ENCODE measurements at places on chromosomes 3 and 15.

- DNase-seq = no peak
Observed at GRCh38 chr3:68878322-68878721, 54.0 kb downstream of the TAFA4 start.

GRCh38 chr15:98446083-98446482 lies 202.3 kb upstream of the IGF1R start:
- no peak for DNase-seq

- no peak for DNase-seq
Observed at GRCh38 chr3:127456471-127457093, 134.0 kb downstream of the TPRA1 start.

GRCh38 chr3:198017090-198017489 lies 57.1 kb downstream of the LMLN start:
- DNase-seq = no peak

GRCh38 chr15:40891810-40892446 lies 2.3 kb upstream of the VPS18 start:
- no peak for DNase-seq

DNA sequence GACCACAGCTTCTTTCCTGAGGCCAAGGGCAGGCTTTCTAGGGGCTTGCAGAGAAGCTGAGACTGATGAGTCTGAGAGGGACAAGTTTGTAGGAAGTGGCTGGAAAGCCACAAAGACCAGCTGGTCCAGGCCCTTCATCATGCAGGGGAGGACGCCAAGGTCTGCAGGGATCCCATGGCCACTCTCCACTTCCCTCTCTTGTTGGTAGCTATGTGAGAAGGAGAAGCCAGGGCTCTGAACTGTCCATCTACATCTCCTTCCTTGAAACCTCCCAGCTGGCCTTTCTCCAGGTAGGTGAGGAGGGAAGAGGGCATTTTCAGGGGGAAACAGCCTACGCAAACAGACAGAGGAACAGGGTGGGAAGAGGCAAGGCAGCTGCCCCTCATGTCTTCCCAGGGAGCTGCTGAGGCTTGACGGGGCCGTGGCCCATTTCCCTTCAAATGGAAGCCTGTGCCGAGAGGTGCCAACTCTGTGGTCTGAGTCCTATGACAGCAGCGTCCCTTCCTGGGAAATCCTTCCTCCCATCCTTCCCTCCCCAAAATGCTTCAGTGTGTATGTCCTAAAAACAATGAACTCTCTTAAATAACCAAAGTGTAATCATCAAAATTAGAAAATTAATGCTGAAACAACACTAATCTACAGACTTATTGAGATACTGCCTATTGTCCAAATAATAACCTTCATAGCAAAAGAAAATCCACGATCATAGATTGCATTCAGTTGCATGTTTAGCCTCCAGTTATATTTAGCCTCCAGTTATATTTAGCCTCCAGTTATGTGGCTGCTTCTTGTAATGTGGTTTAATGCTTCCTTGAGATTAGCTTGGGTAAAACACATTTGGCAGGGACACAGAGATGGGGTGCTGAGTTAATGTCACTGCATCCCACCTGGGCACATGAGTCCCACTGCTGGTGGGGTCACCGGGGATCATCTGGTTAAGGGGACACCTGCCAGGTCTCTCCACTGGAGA lies 36.0 kb downstream of the GNB5 start:
- DNase-seq = no peak

GRCh38 chr15:39391230-39391629 lies 189.6 kb upstream of the THBS1 start:
- DNase-seq = no peak

DNA sequence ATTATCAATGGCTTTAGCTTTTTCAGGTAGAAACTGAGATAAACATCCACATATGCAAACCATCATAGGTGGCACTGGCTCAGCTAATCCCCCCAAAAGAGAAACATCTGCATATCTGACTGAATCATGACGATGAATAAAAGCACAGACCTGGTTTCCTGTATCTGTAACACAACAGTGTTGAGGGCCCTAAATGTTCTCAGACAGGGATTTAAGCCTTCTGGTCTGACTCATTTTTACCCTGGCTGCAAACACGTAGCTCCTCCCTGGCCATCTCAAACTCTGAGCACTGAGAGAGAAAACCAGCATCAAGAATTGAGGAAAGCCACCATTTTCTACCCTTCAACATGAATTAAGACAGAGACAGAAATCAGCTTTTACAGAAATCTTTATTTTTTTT lies 35.2 kb downstream of the GLB1 start:
- no peak for DNase-seq

- DNase-seq = no peak
Observed at GRCh38 chr3:41683666-41684350, 278.1 kb downstream of the ULK4 start.

- DNase-seq = peak; percentile 32
Observed at GRCh38 chr3:184229394-184230080, at the start of gene VWA5B2. Gene VWA5B2 (plus strand): TSS chr3:184229585. CDS start chr3:184230529, 944 bp downstream.

DNA sequence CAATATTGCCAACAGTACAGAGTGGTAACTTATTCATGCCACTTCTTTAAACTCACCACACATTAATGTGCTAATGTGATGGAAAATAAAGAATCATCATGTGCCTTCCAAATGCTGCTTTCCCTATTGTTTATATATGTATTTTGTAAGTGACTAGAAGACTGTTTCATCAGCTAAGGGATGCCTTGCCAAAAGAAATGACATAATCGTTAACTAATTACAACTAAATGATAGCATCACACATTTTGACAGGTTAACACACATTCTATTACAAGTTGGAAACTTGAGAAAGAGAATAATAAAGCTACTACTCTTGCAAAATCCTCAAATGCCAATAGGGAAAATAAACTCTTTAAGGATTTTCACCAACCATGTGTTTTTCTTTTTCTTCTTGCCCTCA lies 329.9 kb upstream of the AGTR1 start:
- no peak for DNase-seq

DNA sequence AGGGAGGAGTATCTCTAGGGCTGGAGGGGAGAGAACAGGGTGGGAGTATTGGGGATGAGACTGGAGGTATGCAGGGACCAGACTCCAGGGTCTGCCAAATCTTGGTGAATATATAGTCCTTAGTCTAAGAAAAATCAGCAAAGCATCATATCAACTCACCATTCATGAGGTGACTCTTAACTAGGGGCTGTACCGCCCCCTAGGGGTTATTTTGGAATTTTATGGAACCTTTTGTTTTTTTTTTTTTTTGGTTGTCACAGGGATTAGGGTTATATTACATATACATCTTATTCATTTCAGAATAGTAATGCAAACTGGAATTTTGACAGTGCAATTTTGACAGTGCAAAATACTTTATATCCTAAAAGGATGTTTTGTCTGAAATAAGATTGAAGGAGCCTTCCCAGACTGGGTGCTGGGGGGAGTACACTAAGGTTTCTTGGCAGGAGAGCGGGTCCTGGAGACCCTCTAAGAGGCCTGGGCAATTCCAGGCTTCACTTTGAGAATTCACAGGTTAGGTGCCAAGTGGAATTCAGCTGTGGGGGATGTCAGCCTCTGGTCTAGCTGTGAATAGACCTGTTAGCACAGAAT lies 7.5 kb downstream of the CMTM7 start:
- peak; percentile 41 for DNase-seq

GRCh38 chr3:121958801-121959200 lies 63.2 kb downstream of the ILDR1 start:
- DNase-seq = no peak

DNA sequence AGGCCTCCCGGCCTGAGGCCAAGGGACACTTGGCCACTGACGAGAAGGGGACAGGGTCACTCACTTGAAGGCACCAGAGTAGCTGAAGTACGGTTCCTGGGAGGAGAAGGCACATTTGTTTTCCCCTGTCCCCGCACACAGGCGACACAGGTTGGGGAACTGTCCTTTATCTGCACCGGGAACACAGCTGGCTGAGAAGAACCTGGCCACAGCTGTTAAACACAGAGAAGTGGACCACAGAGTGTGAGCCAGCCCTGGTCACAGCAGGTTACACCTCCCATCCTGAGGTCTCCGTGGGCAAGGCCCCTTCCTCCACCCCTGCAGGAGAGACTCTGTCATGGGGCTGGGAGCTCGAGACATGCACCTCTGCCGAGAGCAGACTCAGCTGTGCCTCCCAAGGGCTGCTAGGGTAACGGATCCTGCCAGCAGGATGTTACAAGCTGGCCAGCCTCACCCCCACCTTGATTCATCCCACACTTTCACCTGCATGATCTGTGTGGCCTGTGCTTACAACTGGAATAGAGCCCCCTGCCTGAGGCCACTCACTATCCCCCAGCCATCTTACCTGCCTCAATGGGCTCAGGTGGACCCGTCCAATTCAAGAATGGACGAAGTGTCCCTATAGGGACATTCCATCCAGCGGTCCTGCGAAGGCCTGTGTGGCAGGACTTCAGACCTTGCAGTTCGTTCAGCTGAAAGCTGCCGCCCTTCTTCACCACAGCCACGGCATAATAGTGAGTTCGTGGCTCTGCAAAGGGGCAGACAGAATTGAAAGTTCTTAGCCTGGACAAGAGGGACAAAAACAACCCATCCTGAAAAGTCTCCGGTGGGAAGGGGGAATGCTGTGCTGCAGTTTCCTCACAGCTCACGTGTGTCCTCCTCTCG lies 9.2 kb downstream of the LTF start:
- DNase-seq = no peak

GRCh38 chr3:73143821-73144237 lies 82.4 kb downstream of the EBLN2 start:
- no peak for DNase-seq

DNA sequence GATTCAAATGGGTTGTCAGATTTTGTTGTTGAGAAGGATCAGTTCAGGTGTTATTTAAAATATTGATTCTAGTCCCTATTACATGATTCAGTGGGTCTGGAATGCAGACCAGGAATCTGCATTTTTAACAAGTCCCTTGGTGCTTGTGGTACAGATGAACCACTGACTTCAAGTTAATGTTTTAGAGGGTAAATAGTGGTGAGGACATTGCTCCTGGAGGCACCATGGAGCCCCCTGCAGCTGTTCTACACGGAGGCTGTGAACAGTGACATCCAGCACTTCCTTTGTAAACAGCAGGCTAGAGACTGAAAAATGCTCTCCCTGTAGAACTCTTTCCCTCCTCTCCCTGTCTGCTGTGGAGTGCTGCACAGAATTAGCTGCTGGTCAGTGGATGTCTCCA lies 4.8 kb upstream of the FSIP1 start:
- no peak for DNase-seq

DNA sequence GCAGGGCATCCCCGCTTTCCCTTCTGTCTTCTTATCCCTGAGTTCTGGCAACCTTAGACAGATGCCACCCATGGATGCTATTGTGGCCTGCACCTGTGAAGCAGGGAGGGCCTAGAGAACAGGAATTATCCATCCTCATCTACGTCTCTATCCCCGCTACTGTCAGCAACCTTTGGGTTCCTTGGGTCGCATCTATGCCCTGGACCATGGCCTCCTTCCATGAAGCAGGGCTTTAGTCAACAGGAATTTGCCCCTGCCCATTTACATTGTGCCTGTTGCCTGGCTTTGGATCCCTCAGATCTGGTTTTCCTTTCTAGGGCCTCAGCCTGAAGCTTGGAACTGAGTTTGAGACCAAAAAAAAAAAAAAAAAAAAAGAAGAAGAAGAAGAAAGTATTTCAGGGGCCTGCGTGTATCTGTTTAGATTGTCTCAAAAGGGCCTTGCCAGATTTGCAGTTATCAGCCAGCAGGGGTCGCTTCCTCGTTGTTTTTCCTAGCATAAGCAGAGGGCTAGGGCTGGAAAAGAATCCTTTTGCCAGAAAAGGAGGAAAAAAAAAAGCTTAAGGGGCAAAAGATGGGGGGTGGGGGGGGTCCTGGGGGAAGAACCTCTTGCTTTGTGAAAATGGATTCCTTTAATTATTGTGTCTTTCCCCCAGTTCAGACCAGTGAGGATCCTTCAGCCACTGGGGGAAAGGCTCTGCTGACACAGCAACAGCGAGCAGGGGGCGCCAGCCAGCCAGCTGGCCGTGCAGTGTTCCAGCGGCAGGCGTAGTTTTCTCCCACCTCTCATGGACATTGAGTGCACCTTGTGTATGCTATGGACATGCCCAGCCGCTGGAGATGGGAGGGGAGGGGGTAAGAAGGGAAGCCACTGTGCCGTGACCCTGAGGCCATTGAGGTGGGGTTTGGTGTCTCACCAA lies 65.7 kb upstream of the ALDH1L1 start:
- DNase-seq = no peak

DNA sequence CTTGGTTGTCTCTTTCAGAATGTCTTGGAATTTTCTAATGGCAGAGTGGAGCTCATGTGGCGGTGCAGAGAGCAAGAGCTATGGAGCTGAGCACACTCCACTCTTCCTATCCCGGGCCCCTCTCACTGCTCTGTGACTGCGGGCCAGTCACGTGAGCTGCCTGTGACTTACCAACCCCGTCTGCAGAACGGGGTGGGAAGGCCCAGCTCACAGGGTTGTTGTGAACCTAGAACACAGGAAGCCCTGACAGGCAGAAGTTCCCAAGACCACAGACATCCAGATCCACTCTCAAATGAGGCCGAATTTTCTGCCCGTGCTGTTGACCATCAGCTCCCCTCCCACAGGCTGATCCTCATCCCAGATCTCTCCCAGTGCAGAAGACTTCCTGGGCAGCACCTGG lies 35.5 kb upstream of the PLXNA1 start:
- DNase-seq = no peak

DNA sequence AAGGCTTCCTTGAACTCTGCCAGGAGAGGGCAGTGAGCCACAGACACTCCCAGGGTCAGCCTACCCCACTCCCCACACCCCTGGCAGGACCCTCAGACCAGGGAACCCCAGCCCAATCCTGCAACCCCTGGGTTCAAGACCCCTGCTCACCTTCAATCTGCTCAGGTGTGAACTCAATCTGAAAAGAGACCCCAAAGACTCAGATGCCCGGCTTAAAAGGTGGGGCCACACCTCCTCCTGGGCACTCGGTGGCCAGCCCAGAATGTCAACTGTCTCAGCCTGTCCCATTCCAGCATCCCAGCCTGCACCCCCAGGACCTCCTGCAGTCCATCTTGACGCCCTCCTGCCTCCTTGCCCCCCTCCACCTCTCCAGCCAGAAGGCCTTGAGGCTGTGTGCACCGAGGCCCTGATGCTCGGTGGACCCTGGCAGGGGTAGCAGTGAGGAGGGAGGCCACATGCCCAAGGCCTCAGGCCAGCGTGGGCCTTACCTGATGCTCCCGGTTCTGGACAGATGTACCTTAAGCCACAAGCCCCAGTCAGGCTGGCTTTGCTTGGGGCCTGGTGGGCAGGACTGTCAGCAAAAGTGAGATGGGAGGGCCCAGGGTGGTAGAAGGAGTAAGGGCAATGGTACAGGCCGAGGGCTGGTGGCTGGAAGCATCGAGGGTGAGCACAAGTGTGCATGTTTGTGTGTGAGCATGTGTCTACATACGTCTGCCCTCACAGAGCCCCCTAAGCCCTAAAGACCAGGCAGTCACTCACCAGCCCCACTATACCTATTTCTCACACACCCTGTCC lies 2.2 kb downstream of the MYL3 start:
- DNase-seq = no peak

- DNase-seq = no peak
Observed at GRCh38 chr3:45205126-45205525, 21.0 kb downstream of the TMEM158 start.

- peak; percentile 9 for DNase-seq
Observed at GRCh38 chr3:107985496-107985895, 105.3 kb downstream of the CD47 start.

Data from activated CD4-positive, alpha-beta T cell treated with anti-CD3 and anti-CD28 coated beads for 24 hours (primary cell).